ENCODE measurements at places on chromosomes 2 and 18.
A peak's percentile ranks its signal among the peaks of the same experiment; 100 is the strongest.

- peak; percentile 79 for DNase-seq
Measured at GRCh38 chr2:156430980-156431358, 5.2 kb upstream of the GPD2 start.

DNA sequence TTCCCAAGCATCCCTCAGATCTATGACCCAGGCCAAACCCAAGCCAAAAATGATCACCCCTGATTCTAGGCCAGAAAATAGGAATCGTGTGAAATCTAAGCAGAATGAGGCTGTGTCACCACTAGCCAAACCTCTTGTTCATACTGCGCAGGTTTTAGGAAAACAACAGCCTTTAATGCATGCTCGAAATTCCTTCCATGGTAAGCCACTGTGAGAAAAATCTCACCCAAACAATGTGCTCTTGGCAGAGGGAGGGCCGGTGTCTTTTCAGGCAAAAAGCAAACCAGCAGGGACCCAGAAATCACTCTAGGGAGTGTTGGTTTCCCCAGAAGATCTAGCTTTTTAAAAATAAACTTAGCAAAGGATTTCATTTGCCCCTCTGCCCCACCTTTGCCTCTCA lies 71.2 kb upstream of the FOSL2 start:
- DNase-seq: no peak

DNA sequence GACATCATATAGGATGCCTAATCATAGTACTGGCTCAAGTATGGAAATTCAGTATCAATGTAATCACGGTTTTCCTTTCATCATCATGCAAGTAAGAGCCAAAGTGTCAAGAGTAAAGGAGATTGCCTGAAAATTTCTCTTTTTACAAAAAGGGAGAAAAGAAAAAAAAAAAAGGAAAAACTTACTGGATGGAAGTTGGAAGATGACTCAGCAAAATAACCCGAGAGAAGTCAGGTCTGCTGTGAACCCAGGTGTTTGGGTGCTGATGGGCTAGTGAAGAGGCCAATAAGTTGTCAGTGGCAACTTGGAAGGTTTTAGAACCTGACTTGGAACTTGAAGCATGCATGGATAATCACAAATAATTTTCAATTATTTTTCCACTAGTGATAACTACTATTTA lies 441.9 kb upstream of the SLC14A2 start:
- DNase-seq: no peak

- no peak for DNase-seq
Measured at GRCh38 chr18:48816554-48816953, 134.2 kb downstream of the SMAD7 start.

- no peak for DNase-seq
Measured at GRCh38 chr2:118671701-118672454, 175.6 kb downstream of the EN1 start.

GRCh38 chr2:51304311-51304710 lies 272.4 kb upstream of the NRXN1 start:
- no peak for DNase-seq

GRCh38 chr2:73173781-73174180 lies 28.6 kb upstream of the NOTO start:
- DNase-seq: no peak

- DNase-seq: peak; percentile 67
Measured at GRCh38 chr18:28003451-28003850, 173.5 kb downstream of the CDH2 start.

- no peak for DNase-seq
Measured at GRCh38 chr18:50791599-50792438, 28.0 kb downstream of the MRO start.

- no peak for DNase-seq
Measured at GRCh38 chr2:212078103-212078502, 460.5 kb downstream of the ERBB4 start.

GRCh38 chr18:76399613-76400391 lies 95.2 kb downstream of the ZNF516 start:
- no peak for DNase-seq

DNA sequence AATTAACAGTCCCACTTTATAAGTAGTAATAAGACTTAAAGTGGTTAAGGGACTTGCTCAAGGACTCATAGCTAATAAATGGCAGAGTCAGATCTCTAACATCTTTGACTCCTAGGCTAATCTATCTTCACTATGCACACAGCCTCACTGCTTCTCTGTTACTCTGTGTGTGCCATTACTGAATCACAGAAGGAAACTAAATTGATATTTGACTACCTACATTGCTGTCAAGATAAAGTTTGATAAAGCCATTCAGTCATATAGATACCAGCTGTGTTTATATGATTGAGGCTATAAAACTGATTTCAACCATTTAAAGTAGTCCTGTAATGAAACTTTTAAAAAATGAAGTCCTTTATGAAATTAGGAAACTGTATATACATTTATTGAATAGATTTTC lies 10.9 kb downstream of the SLC39A10 start:
- no peak for DNase-seq

- DNase-seq: peak; percentile 18
Measured at GRCh38 chr18:49944663-49945062, 131.3 kb upstream of the ACAA2 start.

GRCh38 chr2:179106676-179107428 lies 56.9 kb upstream of the CCDC141 start:
- DNase-seq: peak; percentile 92

DNA sequence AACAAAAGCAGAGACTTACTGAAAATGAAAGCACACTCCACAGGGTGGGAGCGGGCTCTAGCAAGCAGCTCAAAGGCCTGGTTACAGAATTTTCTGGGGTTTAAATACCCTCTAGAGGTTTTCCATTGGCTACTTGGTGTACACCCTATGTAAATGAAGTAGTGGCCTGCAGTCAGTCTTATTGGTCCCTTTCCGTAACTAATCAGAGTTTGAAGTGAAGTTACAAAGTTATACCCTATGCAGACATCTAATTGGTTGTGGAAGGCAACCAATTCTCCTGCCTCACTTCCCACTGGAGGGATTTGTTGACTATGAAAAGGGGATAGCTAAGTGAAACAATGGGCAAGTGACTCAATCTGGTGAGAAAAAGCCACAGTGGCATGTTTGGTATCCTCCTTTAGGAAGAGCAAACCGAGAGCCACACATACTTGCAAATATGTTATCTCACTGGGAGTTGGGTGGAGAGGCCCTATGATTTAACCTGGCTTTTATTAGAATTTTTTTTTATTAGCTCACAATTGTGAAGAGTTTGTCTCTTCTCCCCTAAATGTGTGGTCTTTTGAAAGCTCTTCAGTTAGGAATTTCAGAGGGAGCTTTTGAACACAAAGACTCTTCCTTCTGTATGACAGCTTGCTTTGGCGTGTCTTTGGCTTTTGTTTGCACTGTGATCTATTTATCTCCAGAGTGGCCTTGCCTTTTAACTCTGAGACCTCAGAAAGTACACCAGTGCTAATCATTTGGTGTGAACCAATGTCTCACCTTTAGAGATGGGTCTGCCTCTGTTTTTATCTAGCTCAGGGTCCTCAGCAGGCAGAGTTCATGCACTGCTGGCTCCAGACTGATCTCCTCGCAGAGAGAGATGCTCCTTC lies 69.6 kb downstream of the MAP4K4 start:
- DNase-seq: peak; percentile 92

- DNase-seq: no peak
Measured at GRCh38 chr2:12326449-12327190, 390.1 kb upstream of the TRIB2 start.

DNA sequence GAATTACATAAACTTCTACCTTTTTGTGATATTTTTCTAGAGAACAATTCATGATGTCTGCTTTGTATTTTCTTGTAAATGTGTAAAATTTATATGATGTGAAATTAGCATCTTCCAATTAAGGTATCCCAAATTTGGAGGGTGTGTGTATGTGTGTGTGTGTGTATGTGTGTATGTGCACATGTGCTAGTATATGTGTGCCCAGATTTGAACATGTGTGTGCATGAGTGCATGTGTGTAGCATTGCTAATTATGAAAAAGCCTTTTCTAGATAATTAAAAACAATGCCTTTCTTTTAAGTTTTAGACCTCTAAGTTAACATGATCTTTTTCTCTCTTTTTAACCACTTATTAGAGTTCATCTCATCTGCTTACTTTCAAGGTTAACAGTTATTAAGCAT lies 208.0 kb upstream of the SPOPL start:
- no peak for DNase-seq

GRCh38 chr18:58590839-58591238 lies 38.1 kb downstream of the ALPK2 start:
- DNase-seq: no peak

DNA sequence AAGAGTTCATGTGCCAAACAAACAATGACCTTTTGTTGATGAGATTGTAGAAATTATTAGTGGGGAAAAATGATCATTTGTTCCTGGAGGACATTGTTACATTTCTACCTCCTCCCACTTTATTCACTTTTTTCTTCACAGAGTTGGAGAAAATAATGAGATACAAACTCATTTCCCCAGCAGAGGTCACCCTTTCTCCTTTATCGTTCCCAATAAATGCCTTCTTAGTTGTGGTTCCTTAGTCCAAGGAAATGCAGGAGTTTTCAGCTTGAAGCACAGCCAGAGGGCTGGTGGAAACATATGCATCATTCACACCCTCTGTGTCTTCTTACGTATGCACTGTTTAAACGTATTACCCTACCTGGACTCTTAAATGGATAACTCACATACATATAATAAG lies 108.8 kb downstream of the SLC4A3 start:
- peak; percentile 76 for DNase-seq

- no peak for DNase-seq
Measured at GRCh38 chr2:239997686-239998409, 27.3 kb downstream of the NDUFA10 start.

GRCh38 chr2:40213619-40214018 lies 238.3 kb downstream of the SLC8A1 start:
- no peak for DNase-seq

DNA sequence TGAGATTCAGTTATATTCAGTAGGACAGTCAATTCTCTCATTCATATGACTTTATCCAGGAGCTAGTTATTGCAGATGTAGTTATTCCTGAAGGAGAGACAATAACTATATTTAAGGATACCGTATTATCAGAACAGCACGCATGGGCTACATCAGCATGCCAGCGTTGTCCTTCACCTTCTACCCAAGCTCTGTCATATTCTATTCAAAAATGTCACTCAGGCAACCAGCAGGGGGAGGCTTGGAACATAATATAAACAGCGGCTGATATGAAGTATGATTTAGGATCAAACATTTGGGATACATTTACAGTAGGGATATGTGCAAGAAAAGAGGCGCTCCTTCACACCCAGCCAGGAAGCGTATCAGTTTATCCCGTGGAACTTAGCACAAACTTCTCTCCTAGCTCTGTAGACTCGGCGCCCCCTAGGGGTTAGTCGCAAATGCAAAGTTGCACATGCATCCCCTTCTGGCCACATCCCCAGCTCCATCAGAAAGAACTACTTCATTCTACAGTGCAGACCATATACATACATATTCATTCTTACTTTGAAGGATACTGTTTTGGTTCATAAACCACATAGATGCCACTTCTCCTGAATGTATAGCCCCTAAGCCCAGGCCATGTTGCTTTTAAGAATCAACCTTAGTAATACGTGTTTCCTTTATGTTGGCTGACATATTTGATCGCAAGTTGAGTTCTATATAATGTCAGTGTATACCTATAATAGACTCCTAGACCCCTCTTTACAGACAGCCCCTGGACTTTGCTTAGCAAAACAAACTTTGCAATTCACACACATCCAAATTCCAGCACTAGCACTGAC lies 759.4 kb downstream of the ADCYAP1 start:
- DNase-seq: peak; percentile 48

DNA sequence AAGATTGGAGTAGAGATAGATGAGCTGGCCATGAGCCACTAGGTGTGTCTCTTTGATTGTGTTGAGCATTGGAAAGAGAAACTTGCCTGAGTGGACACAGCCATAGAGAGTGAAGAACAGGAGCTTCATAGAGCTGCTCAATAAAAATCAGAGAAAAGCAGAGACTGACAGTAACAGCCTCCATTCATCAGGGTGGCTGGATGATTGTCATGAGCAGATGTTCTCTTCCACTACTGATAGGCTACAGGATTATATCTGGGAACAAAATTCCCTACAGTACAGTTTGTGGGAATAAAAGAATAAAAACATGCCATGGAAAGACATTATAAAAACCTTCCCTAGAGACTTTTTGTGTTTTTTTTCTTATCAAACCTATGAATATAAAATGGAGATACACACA lies 404.8 kb upstream of the ACVR2A start:
- DNase-seq: no peak

GRCh38 chr18:8937160-8938094 lies 165.1 kb upstream of the NDUFV2 start:
- DNase-seq: no peak

DNA sequence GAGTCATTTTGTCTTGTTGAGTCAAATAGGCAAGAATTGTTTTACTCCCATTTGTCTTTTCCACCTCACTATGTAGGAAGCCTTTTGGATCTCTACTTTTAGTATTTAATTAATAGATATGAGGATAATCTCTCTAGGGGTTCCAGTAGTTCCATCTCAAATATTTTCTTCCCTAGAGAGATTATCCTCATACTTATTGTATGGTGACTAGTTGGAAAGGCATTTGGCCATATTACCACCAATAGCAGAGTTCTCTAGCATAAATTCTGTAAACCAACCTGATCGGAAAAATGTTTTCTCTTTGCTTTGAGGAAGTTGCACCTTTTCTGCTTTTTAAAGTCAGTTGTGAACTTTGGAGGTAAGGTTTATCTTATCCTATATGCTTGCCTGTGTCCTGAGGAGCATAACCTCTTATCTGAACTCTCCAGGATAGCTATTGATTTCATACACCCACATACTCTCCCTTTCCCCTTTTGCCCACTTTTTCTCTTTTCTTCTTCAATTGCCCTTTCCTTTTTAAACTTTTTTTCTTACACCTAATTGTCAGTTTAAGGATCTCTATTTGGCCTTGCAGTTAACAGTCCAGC lies 100.8 kb downstream of the GALNT1 start:
- no peak for DNase-seq

- DNase-seq: no peak
Measured at GRCh38 chr2:45855374-45855773, 203.9 kb downstream of the PRKCE start.

DNA sequence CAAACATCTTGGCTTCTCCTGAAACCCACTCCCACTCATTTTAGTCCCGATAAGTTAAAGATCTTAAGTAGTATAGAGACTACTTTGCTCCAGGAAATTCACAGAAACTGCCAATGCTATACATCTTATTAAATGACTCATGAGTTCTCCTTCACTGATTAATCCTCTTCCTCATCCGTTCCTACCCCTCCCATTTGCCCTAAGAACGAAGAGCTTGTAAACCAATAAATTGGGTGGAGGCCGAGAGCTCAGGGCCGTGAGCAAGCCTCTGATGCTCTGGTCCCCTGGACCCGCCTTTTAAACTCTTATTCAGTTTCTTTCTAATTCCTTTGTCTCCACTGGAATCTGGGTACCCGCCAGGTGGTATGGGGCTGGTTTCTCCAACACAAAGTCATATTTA lies 68.6 kb downstream of the METTL8 start:
- peak; percentile 85 for DNase-seq

DNA sequence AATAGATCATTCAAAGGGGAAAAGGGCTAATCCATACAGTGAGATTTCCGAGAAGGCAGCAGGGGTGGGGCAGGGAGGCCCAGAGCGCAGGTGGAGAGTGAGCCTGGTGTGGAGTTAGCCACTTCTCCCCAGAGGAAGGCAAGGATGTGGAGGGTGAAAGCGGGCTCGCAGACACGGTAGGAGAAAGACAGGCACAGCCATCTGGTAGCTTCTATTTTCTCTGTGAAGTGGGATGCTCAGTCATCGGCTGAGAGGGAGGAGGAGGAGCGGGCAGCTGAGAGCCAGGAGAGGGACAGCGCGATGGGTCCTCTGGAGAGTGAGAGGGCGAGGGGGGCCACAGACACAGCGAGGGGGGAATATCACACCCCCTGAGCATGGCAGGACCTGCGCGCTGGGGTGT lies 153.3 kb upstream of the NDUFV2 start:
- DNase-seq: no peak
